Esophagus muscularis mucosa (tissue), 4 donors: ENCODE measurements at places on chromosomes 1 and 21. TPM values are rescaled to one million over a fixed set of nuclear protein-coding genes. Genes with fewer than 3 reads are reported as not detected.

DNA sequence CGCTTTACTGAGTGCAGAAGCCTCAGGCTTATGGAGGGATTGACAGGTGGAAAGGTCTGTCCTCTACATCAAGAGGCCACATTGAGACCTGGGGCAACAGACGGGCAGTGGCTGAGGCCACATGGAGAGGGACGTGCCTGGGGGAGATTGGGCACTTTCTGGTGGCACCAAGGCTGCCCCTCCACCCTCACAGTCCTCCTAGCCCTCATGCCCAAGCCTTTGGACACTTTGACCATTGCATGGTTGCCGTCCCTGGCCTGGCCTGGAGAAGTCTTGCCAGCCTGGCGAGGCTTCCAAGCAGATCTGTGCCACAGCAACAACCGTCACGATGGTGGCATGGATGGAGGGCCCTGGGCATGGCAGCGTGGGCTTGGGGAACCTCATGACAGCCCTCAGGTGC is 192.1 kb upstream of the VAMP3 start:
- DNase-seq = no peak

- DNase-seq = no peak
These were observed 267.5 kb upstream of the RAB4A start for GRCh38 chr1:229003233-229004031.

DNA sequence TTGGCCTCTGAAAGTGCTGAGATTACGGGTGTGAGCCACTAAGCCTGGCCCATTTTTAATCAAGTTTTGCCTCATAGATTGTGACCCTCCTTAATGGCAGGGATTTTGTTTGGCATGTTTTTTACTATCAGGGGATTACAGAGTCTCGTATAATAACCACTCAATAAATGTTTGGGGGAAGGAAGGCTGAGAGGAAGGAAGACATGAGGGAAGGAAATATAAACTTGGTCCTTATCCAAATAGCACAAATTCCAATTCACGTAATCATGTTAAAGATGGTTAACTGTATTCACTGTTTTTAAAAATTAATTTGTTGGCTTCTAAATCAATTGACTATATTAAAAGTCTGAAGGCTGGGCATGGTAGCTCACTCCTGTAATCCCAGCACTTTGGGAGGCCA is 30.9 kb upstream of the SERTAD4 start:
- no peak for DNase-seq

ADAMTSL4 gene
- 86.1 TPM for total RNA-seq

ADGRB2 gene
- total RNA-seq = 3.4 TPM

RFX5 gene
- total RNA-seq = 49.6 TPM

SPATA17 gene
- total RNA-seq = 0.69 TPM

- no peak for DNase-seq
These were observed 87.6 kb downstream of the HMCN1 start for GRCh38 chr1:185821612-185822385.

DNA sequence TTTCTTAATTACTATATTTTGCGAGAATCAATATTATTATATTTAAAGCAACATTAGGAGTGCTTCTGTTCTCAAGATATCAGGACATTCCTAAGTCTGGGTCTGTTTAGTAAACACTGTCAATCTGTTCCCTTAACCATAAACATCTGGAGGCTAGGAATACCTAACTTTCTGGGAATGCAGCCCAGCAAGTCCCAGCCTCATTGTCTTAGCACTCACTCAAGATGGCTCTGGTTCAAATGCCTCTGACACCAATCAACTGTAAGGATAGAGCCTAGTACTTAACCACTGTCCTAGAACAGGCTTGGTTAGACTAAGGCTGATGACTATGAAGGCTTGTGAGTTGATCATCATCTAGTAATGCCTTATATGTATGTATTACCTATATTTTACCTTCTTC is 61.5 kb downstream of the TNN start:
- DNase-seq = no peak

GRCh38 chr1:7962636-7963377 is 1.3 kb downstream of the PARK7 start:
- DNase-seq = no peak

GRCh38 chr1:9422911-9423505 is 116.3 kb upstream of the SLC25A33 start:
- no peak for DNase-seq

DNA sequence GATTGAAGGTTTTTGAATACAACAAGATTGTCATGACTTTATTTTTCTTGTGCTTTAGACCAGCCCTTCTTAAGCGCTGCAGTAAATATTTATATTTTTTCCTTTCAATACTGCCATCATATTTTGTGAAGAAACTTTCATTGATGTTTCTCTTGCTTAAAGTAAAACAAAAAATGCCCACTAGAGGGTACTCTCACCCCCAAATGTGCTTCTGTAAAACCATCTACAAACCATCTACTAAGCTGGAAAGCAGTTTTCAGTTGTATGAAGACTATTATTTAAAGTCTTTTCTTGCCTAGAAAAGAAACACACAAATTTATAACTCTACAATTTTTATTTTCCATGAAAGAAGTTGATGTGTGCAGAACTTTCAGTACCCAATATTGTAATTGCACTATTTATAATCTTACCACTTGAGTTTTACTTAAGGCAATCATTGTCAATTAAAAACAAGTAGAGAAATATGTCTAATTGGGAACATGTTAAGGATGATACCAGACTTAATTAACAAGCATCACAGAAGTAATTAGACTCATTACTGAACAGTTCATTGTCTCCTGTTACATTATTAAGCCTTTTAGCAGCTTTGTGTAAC is 10.7 kb downstream of the LEPR start:
- no peak for DNase-seq

DNA sequence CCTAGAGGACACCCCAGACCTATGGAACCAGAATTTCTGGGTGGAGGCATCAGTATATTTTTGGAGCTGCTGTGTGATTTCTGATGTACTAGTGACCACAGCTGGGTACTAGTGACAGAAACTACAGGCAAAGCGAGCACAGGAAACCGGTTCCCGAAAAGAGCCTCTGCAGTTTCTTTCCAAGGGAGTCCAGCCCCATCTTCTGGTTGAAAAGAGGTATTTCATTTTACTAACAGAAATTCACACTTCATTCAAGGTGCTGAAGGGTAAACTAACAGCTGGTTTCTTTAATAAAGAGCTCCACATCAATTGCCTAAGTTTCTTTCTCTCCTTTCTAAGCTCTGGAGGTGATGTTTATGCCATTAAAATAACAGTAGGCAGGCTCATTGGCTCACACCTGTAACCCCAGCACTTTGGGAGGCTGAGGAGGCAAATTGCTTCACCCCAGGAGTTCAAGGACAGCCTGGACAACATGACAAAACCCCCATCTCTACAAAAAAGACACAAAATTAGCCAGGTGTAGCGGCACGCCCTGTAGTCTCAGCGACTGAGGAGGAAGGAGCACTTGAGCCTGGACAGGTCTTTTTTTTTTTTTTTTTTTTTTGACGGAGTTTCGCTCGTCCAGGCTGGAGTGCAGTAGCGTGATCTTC is 22.0 kb downstream of the THAP3 start:
- DNase-seq = no peak

- DNase-seq = no peak
These were observed 2.9 kb upstream of the RHEX start for GRCh38 chr1:206049919-206050600.

- DNase-seq = no peak
These were observed 21.3 kb downstream of the USP25 start for GRCh38 chr21:15751037-15751436.

PPCS gene
- total RNA-seq = 105 TPM

- no peak for DNase-seq
These were observed 35.8 kb upstream of the SOX13 start for GRCh38 chr1:204036882-204037655.

DNA sequence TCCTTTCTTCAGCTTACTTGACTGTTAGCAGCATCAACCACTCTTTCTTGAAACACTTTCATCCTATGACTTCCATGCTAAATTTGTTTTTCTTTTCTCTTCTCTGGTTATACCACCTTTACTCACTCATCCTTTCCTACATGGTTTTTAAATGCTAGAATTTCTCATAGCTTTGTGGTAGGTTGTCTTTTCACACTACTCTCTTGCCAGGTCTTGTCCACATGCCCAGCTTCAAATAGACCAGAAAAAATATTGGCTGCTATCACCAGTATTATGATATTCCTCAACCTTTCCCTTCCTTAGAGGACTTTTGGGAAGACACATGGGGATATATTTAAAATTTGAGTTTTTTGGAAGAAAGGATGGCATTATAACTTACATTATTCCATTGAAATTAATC is 48.8 kb downstream of the PPP1R12B start:
- DNase-seq = no peak

GBP3 gene
- 21.1 TPM for total RNA-seq

- no peak for DNase-seq
These were observed 20.3 kb downstream of the ARHGEF10L start for GRCh38 chr1:17559615-17560419.

DNA sequence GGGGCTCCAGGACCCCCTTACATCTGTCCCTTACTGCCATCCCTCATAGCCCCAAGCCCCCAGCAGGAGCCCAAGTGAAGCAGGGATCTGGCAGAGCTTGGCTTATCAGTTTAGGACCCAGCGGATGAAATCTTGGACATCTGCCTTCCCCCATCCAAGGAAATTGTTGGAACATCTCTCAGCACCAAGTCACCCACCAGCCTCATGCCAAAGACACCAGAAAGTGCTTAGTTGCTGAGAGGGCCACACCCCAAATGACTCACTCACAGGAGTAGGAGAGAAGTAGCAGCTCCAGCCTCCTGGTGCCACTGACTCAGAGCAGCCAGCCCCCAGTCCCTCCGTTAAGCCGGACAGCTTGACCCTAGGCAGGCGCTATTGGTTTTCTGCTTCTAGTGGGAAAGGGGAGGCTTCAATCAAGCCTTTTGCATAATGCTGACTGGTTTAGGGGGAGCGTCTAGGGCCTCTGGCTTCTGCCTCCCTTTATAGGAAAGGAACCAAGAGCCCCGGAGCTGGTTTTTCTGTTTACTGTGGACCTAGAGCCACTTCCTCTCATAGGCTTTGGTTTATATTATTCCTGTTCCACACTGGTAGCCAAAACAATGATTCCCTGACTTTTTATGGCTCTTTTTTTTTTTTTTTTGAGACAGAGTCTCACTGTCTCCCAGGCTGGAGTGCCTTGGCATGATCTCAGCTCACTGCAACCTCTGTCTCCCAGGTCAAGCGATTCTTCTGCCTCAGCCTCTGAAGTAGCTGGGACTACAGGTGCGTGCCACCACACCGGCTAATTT is 114.2 kb upstream of the IPO9 start:
- peak; percentile 96 for DNase-seq

GRCh38 chr1:221397606-221398005 is 344.3 kb downstream of the DUSP10 start:
- DNase-seq = no peak

DNA sequence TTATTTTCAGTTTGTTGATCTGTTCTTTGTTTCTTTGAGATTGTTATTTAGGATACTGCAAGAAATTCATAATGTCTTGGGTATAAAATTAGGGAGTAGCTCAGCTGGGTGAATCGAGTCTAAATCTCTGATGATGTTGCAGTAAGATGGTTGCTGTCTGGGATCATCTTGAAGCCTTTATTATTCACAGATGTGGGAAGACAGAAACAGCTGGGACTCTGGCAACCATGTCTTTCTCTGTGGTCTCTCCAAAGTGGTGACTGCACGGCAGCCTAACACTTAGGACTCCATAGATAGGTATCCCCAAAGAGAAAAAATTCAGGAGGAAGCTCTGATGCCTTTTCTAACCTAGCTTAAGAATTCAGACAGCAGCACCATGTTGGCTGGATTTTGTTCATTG is 52.7 kb downstream of the RAP1A start:
- DNase-seq = no peak

DNA sequence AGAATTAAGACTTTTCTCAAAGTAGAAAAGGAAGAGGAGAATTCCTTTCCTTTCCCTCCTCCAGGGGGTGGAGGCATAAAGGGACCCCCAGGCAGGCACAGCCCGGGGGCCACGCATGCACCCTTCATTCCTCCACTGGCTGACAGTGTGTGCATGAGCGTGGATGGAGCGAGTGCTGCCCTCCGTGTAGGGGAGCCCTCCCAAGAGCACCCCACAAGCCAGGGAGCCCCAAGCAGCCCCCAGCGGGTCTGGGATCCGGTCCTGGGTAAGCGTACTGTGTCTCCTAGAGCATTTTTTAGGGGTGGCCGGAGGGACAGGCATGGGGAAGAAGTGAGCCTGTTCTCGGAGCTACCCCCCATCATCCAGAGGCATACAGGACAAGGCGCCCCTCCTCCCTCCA is 120.5 kb downstream of the SIK1 start:
- DNase-seq = no peak

SLC25A24 gene
- total RNA-seq = 22.6 TPM

- DNase-seq = no peak
These were observed 126.9 kb downstream of the TBX15 start for GRCh38 chr1:118861216-118861615.

C1QTNF12 gene
- total RNA-seq = 0.52 TPM

GRCh38 chr1:200181861-200182260 is 154.4 kb downstream of the NR5A2 start:
- DNase-seq = no peak

DNA sequence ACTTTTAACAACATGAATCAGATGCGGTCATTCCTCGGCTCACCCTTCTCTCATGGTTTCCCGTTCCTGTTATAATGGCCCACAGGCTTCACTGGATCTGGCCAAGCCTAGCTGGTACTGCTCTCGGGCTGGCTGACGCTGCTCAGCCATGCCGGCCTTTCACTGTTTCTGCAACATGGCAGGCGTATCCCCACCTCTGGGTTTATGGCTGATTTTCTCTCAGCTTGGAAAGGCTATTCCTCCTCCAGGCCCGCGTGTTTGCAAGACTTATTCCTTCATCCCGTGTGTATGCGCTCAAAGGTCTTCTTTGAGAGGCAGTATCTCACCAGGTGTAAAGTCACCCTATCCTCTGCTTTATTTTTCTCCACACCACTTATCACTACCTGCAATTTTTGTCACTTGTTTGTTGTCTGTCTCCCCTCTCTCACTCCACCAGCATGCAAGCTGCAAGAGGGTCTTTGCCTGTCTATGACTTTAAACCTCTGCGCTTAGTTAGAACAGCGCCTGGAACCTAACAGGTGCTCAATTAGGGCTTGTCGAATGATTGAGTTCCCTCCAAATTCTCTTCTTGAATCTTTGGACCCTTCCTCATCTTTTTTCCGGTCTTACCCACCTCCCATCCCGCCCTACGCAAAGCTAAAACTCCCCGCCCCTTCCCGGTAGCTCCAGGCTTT is 491 bp upstream of the RAP1A start:
- no peak for DNase-seq

TBX19 gene
- 1.3 TPM for total RNA-seq

NFASC gene
- total RNA-seq = 67.5 TPM

GRCh38 chr1:13584876-13585611 is 1.4 kb downstream of the PDPN start:
- no peak for DNase-seq

- no peak for DNase-seq
These were observed 804 bp upstream of the IKBKE start for GRCh38 chr1:206469411-206469932.

GRCh38 chr21:30605968-30606367 is 5.1 kb downstream of the KRTAP22-1 start:
- DNase-seq = no peak

DNA sequence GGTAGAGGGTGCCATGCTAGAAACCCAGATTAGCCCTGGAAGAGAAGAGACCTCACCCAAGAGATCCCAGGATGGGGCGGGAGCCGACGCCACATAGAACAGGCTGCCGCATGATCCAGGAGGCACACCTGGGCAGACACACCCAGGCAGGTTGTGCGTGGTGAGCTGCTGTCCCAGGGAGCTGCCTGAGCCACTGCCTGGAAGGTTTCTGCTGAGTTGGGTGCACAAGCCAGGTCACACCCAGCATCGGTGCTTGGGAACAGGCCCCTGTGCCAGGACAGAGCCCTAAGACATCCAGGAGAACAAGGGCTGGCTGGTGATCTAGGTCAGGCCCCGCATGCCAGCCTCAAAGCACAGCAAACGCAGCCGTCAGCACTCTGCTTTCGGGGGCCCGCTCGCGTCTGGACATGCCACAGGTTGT is 40.2 kb downstream of the CTNNBIP1 start:
- no peak for DNase-seq

LCE3D gene
- total RNA-seq = not detected
